ENCODE measurements at places on chromosomes 3 and 15.

GRCh38 chr3:188165596-188165995 lies 11.6 kb downstream of the LPP start:
- H3K27ac ChIP-seq, result no peak overlapping the region
- H3K36me3 ChIP-seq, result no peaks in the 10 kb centered on the region
- no peak for DNase-seq
- H3K4me3 ChIP-seq, result no peak overlapping the region

GRCh38 chr15:50815958-50816590 lies 50.6 kb upstream of the SPPL2A start:
- H3K36me3 ChIP-seq, result no peaks in the 10 kb centered on the region
- H3K27ac ChIP-seq, result no peak overlapping the region
- H3K4me1 ChIP-seq, result no peaks in the 10 kb centered on the region

DNA sequence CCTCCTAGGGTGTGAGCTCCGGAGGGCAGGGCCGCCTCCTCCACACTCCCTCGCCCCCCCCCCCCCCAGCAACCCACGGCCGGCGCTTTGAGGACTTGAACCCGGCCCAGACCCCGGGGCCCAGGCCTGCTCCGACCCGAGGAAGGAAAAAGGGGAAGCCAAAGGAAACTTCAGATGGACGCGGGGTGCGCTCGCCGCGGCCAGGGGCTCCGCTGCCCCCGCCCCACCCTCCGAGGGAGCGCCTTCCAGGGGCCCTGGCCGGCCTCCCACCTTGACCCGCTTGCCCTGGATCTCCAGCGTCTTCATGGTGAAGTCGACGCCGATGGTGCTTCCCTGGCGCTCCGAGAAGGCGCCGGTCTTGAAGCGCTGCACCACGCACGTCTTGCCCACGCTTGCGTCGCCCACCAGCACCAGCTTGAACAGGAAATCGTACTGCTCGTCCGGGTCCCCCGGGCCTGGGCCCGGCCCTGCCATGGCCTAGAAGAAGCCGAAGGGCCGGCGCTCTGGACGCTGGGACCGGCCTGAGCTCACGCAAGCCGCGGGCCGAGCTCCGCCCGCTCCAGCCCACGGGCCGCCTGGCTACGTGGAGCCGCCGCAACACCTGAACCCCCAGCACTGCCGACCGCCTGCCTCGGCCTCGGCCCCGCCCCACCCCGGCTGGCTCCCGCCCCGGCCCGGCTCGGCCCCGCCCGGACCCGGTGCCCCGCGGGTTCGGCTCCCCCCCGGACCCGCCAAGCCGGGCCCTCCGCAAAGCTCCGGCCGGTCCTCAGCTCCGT lies 400 bp downstream of the RAB43 start:
- no peaks in the 10 kb centered on the region for H3K27me3 ChIP-seq
- no peaks in the 10 kb centered on the region for H3K36me3 ChIP-seq
- peak overlapping the region; percentile 96 for H3K27ac ChIP-seq
- H3K4me3 ChIP-seq, result peak overlapping the region; percentile 70

DNA sequence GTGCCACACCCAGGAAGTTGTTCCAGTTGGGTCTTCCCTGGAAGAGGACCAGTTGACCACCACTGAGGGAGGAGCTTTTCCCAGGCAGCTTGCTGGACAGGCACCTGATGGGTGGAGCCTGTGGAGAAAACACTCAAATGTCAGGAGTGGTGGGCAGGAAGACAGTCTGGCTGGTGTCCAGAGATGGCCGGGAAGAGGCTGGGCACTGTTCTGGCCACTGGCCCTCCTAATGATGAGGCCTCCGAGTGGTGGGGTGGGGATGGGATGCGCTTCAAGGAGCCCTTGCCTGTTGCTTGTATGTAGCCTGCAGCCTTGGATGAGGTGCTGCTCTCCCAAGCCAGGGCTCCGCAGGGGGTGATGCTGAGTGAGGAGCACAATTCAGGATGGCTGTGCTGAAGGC lies 12.3 kb downstream of the PLEKHO2 start:
- DNase-seq, result no peak
- H3K4me3 ChIP-seq, result no peak overlapping the region
- no peaks in the 10 kb centered on the region for H3K36me3 ChIP-seq
- H3K4me1 ChIP-seq, result no peaks in the 10 kb centered on the region

DNA sequence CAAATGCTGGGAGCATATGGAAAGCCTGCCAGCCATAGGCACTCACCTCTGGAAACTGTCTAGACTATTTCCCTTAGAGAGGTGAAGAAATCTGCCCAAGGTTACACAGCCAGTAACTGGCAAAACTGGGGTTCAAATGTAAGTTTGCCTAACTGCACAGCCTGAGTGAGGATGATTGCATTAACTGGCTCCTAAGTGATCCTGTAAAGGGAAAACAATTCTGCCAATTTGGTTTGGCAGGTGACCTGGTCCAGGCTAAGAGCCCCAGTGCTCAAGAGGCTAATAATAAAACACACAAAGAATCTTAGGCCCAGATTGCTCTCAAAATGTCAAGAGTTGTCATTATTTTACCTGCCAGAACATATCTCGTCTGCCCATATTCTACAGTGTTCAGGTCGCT lies 43.9 kb upstream of the SPRED1 start:
- no peak overlapping the region for H3K27ac ChIP-seq
- no peaks in the 10 kb centered on the region for H3K4me1 ChIP-seq
- no peaks in the 10 kb centered on the region for H3K36me3 ChIP-seq
- H3K27me3 ChIP-seq, result no peaks in the 10 kb centered on the region
- DNase-seq, result no peak

GRCh38 chr3:189598530-189599225 lies 32.5 kb upstream of the TP63 start:
- no peak overlapping the region for H3K4me3 ChIP-seq
- no peak for DNase-seq
- H3K36me3 ChIP-seq, result no peaks in the 10 kb centered on the region
- no peaks in the 10 kb centered on the region for H3K27me3 ChIP-seq
- no peak overlapping the region for H3K27ac ChIP-seq

GRCh38 chr3:25427942-25428788 lies at the start of gene RARB:
Gene RARB (plus strand): TSS chr3:25428263. CDS start chr3:25428732, 469 bp downstream.
- peak; percentile 22 for DNase-seq
- no peaks in the 10 kb centered on the region for H3K27me3 ChIP-seq
- no peaks in the 10 kb centered on the region for H3K36me3 ChIP-seq
- H3K4me1 ChIP-seq, result no peaks in the 10 kb centered on the region
- no peak within 1 kb of the TSS for H3K4me3 ChIP-seq

DNA sequence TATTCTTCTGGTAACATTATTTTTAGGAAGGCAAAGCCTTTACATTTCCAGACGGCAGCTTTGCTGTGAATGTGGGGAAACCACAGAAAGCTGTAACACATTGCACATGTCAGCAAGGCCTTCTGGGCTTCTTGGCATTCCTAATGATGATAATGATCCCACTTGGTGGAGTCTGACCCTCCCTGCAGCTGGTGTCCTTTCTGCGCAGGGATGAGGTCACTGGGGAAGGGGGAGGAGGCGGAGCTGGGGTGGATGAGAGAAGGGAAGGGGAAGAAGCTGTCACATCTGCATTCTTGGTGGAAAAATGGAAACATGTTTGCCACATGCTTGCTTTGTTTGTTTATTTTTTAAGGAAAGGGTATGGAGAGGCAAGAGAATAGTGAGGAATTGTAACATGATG lies 68.6 kb downstream of the FILIP1L start:
- H3K4me3 ChIP-seq, result no peak overlapping the region
- peaks cover 36% of the 10 kb centered on the region for H3K4me1 ChIP-seq
- no peak for DNase-seq
- no peaks in the 10 kb centered on the region for H3K36me3 ChIP-seq
- peaks cover 3% of the 10 kb centered on the region for H3K27me3 ChIP-seq

GRCh38 chr3:47007482-47008233 lies 28.2 kb downstream of the NBEAL2 start:
- H3K4me1 ChIP-seq, result no peaks in the 10 kb centered on the region
- no peak for DNase-seq
- H3K27ac ChIP-seq, result no peak overlapping the region
- H3K36me3 ChIP-seq, result no peaks in the 10 kb centered on the region

DNA sequence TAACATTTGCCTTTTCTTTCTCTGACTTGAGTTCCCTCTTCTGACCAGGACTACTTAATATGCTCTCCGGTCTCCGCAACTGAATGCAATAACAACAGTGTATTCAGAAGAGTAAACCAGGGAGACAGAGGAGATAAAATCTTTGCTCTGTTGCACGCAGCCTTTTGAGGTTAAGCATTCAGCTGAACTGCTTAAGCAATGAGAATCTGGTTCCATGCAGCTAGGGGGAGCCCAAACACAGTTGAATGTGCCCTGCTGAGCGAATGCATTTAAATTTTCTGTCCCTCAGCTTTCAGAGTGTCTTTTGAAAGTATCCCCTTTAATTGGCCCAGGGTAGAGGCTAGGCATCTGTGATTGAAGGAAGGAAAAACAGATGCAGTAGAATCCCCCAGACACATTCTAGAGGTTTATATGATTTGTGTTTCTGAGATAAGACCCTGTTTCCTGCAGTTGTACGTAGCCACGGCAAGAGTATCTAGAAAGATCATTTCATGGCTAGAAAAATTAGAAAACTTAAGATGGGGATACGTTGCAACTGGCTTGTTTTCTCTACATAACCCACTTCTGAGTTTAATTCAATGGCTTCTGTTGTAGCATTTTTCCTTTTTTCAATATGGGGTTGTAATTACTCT lies 309.6 kb downstream of the TUSC7 start:
- no peaks in the 10 kb centered on the region for H3K4me1 ChIP-seq
- no peaks in the 10 kb centered on the region for H3K27me3 ChIP-seq
- no peak overlapping the region for H3K4me3 ChIP-seq
- H3K27ac ChIP-seq, result no peak overlapping the region

DNA sequence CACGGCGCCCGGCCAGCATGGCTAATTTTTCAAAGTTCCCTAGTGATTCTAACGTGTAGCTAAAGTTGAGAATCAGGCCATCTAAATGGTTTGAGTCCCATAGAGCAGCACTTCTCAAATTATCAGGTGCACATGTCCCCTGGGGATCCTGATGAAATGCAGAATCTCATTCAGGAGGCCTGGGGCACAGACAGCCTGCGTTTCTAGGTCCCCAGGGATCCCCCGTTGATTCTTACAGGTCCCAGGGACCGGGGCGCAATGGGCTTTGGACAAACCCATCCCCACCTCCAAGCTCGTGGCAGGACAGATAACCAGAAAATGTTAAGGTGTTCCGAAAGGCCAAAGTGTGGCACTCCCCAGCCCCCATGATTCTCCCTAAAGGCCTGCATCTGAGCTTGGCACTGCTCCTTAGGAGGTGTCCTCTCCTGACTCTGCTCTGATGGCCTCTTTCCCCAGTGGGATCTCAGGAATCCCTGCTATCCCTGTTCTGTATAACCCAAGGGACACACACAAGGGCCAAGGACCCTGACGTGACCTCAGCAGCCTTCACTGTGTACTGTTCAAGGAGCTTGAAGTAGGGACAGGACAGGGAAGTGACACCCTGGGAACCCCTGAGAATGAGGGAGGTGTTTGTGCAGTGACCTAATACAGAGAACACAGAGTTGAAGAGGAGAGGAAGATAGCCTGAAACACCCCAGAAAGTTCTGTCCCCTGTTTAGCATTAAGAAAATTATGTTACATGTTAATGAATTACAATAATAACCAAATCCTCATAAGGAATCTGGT lies 8.0 kb downstream of the LRRK1 start:
- no peak overlapping the region for H3K4me3 ChIP-seq
- H3K4me1 ChIP-seq, result peaks cover 50% of the 10 kb centered on the region
- H3K36me3 ChIP-seq, result peaks cover 11% of the 10 kb centered on the region
- H3K27ac ChIP-seq, result no peak overlapping the region
- no peak for DNase-seq
- H3K27me3 ChIP-seq, result no peaks in the 10 kb centered on the region

GRCh38 chr15:67240235-67241131 lies 14.0 kb downstream of the AAGAB start:
- DNase-seq, result peak; percentile 61
- H3K27ac ChIP-seq, result peak overlapping the region; percentile 77
- H3K4me1 ChIP-seq, result peaks cover 46% of the 10 kb centered on the region

DNA sequence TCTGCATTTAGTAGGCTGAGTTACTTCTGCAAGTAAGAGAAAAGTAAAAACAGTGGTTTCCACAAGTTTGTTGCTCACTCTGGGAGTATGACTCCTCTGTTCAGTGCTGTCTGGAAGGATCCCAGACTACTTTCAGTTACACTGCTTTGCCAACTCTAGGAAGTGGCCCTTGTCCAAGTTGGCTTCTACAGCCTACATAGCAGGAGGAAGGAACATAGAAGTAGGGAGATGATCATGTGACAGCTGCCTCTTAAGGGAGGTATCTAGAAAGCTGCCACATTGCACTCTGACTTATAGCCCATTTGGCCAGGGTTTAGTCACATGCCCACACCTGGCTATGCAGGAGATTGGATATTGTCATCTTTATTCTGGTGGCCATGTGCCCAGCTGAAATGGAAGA lies 298.1 kb downstream of the NSUN3 start:
- no peak overlapping the region for H3K27ac ChIP-seq
- no peak for DNase-seq
- H3K36me3 ChIP-seq, result no peaks in the 10 kb centered on the region
- no peaks in the 10 kb centered on the region for H3K27me3 ChIP-seq

DNA sequence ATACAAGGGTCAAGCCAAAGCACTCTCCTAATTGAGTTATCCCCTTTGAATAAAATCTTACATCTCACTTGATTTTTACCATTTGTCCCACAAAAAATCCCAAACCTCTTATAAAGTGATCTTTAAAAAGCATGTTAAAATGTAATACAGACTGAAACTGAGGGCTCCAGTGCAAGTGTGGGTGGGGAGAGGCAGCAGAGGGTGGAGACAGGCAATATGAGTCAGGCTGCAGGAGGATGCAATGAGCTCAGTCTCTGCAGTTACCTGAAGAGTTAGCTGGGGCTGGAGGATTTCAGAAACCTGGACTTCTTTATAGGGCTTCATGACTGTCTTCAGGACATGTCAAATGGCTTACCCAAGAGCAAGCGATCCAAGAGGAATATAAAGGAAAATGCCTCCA lies 14.2 kb upstream of the COLQ start:
- H3K4me3 ChIP-seq, result no peak overlapping the region
- H3K27me3 ChIP-seq, result no peaks in the 10 kb centered on the region
- no peak for DNase-seq
- H3K4me1 ChIP-seq, result no peaks in the 10 kb centered on the region
- H3K27ac ChIP-seq, result no peak overlapping the region
- no peaks in the 10 kb centered on the region for H3K36me3 ChIP-seq

GRCh38 chr3:42680271-42680670 lies 5.1 kb upstream of the KLHL40 start:
- H3K4me3 ChIP-seq, result no peak overlapping the region
- no peaks in the 10 kb centered on the region for H3K27me3 ChIP-seq
- H3K36me3 ChIP-seq, result no peaks in the 10 kb centered on the region
- DNase-seq, result no peak
